NK-92 treated with Interleukin-12 subunit alpha and Interleukin-12 subunit beta, amount 100 ng/mL, for 24 hours (cell line): ENCODE measurements at places on chromosomes 2 and 18.
A peak's percentile ranks its signal among the peaks of the same experiment; 100 is the strongest.

DNA sequence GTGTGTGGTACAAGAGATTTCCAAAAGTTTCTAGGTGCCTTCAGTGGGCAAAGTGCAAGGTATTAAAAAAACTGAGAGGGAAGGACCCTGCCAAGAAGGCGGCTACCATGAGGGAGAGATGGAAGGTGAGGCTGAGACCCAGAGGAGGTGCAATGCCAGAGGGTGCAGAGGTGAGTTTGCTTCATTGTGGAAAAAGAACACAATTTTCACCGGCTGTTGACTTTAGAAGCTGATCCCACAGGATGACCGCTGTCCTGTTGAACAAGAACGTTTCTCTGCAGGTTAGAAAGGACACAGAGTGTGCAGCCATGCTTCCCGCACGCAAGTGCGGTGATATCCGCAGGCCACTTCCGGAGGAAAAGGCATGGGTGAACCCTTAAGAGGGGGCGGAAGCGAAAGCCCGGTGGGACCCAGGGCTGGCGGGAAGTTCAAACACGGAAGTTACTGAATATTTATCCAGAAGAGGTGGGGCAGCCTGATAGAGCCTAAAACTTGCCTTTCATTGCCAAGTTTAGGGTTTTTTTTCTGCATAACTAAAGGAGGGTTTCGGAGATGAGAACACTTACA is 16.6 kb downstream of the SP110 start:
- no peak for DNase-seq

DNA sequence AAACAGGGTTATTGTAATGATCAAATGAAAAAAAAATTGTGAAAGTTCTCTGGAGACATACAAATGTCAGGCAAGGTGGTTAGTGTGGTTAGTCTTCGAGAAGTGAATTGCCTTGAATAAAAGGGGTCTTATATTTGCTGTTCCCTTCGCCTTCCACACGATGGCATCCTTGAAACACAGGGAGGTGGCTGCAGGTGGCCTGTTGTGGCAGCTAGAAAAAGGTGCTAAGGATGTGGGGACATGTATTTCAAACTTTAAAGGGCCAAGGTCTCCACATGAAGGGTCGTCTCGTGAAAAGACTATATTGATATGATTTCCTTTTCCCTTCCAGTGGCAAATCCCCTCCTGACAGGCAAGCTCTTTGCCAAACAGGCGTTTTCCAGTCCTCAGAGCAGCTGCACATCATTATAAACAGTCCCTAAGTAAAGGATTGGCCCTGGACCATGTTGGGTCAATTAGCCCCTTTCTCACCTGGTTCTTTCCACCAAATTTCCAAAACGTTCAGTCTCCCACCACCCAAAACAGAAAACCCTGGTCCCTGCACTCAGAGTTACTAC is 68.5 kb downstream of the COPS8 start:
- peak; percentile 21 for DNase-seq

DNA sequence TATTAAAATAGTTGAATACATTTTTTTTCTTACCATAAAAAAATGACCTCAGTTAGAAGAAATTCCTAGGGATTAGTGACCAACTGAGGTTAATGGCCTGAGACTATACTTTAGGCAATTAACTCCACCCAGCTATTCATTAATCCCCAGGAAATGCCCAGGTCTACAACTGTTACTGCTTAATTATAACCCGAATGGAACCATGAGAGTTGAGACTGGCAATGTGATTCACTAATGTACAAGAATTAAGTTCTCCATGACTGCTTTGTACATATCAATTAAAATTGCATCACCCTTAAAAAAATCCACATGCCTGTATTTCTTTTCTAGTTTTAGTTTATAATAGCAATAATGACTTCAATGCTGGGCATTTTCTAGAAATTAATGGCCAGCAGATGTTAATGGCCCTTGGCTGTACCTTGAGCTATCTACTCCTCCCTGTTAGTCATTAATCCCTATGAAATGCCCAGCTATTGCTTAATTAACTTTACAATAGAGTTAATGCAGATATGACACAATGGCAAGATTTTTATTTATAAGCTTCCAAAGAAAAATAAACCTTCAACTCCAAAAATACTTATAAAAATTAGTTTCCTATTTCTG is 44.1 kb downstream of the ERBB4 start:
- DNase-seq = no peak

- DNase-seq = no peak
Measured at GRCh38 chr18:55990186-55990585, 402.2 kb upstream of the TCF4 start.

DNA sequence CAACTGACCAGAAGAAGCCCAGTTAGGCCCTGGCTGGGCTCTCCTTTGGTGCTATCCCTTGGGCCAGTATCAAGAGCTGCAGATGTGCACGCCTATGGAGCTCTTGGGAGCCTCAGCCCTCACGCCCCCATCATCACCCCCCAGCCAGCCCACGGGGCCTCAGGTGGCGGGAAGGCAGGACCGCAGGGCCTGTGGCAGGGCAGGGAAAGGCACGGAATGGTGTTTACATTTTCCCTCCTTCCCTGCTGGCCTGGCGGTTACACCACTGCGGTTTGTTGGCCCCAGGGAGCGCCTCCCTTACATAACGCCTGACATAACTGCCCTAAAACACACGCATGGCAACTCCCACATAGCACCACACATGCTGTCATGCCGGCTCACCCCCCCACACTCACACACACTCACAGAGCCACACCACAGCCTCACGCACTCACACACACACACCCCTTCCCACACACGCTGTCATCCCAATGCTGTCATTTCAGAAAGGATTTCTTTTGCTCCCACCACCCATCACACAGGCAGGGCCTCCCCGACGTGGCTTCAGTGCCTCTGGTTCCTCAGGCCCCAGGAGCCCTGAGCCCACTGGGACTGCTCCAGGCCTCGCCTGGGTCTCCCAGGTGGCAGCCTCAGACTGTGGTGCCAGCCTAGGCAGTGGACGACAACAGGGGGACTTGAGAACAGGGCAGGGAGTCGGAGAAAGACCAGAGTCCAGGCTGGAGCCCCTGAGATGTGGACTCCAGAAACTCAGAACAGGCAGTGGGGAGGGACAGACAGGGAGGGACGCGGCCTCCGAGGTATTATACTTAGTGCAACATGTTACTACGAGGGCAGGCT is 15.7 kb downstream of the ZFP36L2 start:
- DNase-seq = no peak

- DNase-seq = no peak
Measured at GRCh38 chr18:13558124-13558523, 168.2 kb downstream of the FAM210A start.

DNA sequence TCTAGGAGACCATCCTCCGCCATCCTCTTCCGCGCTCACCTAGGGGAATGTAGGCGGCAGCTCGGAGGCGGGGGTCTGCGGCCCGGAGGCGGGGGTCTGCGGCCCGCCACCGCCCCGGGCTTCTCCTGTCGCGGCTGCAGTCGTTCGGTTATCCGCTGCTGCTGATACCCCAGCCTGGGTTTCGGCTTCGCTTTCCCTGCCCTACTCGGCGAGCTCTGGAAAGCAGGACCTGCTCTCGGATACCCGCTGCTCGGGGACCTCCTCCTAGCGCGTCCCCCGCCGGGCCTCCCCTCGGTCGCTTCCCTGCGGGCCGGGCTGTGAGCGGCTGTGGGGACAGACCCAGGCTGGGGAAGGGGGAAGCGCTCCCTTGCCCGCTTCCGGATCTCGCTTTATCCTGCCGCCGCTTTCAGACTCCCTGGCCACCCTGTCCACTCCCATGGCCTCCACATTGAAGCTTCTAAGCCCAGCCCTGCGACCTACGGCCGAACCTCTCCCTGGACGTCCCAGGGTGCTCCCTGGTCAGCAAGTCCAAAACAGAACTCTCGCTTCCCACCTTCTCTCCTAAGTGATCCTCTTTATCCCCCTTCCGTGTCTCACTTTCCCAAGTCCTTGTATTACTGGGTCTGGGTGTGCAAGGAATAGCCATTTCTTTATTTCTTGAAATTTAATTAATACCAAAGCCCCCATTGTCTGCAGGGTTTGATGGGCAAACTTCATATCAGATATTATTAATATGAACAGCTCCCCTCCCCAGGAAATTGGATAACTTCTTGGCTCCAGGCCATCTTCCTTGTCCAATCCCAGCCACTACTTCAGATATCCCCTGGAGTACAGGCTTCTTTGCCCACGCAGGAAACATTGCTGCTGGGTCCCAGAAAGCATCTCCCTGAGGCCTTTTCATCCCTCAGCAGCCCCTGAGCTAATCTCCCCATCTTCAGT is 769 bp downstream of the FKBP1B start:
- DNase-seq = no peak

GRCh38 chr2:238642973-238643372 is 204.9 kb upstream of the TWIST2 start:
- DNase-seq = no peak

DNA sequence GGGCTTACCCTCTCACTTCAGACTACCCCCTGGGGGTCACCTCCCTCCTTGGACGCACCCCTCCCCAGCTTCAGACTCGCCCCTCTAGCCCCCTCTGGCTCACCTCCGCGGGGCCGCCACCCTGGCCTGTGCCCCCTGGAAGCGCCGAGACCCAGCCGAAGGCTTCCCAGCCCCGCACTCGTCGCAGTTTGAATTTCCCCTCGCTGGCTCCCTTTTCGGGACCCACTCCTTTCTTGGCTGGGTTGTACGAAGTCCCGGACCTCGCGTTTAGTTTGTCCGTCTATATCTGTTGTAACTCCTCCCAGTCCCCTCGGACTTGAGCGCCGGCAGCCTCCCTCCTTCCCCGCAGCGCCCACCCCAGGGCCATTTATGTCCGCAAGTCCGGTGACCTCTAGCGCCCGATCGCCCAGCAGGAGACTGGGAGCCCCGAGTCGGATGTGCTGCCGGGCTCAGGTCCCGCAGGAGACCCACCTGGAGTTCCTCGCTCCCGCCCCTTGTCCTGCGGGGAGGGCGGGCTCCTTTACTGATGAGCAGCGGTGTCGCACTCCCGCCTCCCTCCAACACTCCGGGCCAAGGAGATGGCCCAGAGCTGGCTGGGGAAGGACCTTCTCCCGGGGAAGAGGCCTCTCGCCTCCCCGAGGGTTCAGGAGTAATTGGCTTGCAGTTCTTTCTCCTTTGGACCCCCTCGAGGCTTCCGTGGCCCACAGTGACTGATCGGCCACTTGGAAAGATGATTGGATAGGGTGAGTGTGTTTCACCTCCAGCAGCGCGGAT is 692 bp upstream of the RAX start:
- DNase-seq = no peak

GRCh38 chr18:24860978-24861680 is 400.7 kb downstream of the HRH4 start:
- DNase-seq = no peak

DNA sequence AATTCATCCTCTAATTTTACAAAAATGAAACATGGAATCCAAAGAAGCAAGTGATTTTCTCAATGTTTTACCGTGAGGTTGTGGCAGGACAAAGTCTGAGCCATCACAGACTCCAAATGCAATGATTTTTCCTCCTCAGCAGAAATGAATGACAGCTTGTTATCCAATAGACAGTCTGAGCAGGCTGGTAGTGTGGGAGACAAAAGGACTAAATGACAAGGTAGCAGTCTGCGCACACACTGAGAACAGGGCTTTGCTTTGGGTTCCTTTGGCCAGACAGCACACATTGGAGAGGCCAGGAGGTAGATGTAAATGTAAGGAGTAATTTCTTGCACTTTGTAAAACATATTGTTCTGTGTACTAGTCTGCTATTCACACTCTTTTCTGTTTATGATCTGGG is 50.3 kb upstream of the RGPD4 start:
- DNase-seq = no peak

DNA sequence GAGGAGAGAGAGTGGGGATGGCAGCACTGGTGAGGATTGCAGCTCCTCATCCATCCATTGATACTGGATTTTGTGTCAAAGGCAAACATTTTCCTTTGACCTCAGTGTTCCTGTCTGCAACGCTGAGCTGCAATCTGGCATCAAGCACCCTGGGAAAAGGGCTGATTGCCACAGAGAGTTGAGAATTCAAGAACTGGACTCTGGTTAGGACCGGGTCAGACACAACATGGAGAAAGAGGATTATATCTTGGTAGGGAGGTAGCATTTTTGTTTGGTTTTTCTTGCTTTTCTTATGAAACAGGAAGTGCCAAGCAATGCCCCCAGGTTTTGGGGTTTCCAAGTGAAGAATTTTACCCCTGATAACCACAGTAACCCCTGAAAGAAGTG is 81.9 kb upstream of the PKDCC start:
- DNase-seq = no peak

GRCh38 chr2:211846036-211846400 is 692.6 kb downstream of the ERBB4 start:
- DNase-seq = no peak

- no peak for DNase-seq
Measured at GRCh38 chr2:193679847-193680246, 1485.1 kb upstream of the TMEFF2 start.

- no peak for DNase-seq
Measured at GRCh38 chr2:183117226-183117625, 7.0 kb upstream of the NUP35 start.
